Memory B cell (primary cell): ENCODE measurements at places on chromosomes 7 and 10.

DNA sequence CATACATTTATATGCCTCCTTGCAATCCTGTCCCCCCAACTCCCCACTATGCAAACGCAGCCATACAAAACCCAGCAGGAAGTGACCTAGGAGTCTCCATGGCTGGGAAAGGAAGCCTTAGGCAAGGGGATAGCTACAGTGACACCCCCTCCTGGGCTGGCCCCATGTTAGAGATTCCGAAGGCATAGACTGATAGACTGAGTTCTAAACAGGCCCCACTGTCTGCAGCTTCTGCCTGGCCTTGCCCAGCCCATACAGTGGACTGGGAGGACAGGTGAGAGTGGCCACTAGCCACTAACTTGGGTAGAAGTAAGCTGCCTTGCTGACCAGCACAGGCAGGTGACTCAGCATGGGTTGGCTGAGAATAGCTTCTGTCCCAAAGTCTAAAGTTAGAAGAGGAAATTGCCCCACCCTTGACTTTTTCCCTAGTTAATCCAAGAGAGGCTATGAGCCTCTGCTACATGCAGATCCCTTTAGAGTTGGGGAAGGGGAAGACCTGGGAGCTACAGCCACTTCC, 106.3 kb downstream of the C10orf105 start:
- DNase-seq, result no peak

DNA sequence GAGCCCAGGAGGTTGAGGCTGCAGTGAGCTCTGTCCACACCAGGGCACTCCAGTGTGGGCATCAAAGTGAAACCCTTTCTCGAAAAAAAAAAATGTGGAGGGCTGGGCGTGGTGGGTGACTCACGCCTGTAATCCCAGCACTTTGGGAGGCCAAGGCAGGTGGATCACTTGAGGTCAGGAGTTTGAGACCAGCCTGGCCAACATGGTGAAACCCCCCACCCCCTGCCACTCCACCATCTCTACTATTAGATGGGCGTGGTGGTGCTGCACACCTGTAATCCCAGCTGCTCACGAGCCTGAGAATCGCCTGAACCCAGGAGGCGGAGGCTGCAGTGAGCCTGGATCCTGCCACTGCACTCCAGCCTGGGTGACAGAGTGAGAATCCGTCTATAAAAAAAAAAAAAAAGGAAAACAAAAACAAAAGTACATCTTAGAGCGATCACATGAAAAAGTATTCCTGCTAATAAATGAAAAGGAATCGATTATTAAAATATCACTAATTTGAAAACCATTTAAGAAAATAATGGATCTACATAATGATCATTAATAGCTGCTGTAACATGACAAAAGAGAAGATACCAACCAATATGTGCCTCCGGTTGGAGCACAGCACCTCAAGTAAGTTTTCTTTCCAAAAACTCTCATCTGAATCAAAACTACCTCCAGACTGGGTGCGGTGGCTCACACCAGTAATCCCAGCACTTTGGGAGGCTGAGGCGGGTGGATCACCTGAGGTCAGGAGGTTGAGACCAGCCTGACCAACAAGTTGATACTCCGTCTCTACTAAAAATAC, 4.9 kb downstream of the HNRNPF start:
- DNase-seq, result no peak

DNA sequence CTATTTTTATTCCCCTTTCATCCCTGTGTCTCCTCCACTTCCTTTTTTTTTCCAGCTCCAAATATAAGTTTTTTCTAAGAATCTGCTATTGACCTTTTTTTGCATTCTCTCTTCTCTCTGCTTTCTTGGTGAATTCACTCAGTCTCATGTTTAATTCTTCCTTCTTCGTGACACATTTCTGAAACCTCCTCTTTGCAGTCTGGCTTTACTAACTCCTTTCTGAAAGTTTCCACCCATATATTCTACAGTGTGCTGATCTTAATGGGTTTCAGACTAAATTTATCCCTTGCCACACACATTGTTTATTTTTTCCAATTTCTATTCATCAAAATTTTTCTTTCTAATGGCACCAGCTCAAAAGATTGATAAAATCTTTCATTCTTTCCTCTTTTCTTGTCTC, 47.8 kb upstream of the CALD1 start:
- no peak for DNase-seq

GRCh38 chr10:131480066-131480465, 168.5 kb upstream of the TCERG1L start:
- DNase-seq, result no peak

DNA sequence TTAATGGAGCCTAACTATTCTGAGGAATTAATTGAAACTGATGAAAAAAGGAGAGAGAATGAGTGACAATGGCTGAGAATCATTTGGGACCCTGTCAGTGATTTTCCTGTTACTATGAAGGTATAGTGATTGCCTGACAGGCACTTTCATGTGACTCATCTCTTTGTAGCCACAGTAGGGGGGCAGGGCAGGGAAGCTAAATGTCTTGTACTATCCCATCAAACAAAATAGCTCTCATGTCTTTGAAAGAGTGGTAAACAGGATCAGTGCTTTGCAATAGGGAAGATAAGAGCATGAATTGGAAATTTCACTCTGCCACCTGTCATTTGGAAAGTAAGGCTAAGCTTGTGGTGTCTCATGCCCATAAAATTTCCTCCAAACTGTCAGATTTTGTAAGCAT, 94.5 kb upstream of the GSDME start:
- no peak for DNase-seq

DNA sequence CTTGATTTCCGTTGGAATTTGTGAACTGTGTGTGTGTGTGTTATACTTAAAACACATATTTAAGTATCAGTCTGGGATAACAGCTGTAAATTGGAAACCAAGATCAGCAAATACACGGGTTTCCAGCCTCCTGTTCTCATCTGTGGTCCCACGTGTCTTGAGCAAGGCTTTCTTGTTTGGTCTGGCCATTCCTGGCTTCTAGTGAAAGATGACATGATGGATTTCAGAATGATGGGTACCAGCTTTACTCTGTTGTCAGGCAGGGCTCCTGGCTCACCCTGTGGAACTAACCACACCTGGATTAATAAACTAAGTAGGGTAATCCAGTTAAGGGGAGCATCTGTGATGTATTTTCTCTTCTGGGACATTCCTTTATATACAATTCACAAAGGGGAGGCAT, 346.2 kb upstream of the AOAH start:
- DNase-seq, result no peak

- DNase-seq, result no peak
Observed at GRCh38 chr10:14306190-14306589, 24.5 kb downstream of the FRMD4A start.

GRCh38 chr7:98647326-98647725, 30.2 kb downstream of the NPTX2 start:
- DNase-seq, result no peak

- no peak for DNase-seq
Observed at GRCh38 chr7:47439181-47439667, 142.7 kb downstream of the TNS3 start.

- no peak for DNase-seq
Observed at GRCh38 chr10:132041340-132041739, 24.4 kb upstream of the JAKMIP3 start.

DNA sequence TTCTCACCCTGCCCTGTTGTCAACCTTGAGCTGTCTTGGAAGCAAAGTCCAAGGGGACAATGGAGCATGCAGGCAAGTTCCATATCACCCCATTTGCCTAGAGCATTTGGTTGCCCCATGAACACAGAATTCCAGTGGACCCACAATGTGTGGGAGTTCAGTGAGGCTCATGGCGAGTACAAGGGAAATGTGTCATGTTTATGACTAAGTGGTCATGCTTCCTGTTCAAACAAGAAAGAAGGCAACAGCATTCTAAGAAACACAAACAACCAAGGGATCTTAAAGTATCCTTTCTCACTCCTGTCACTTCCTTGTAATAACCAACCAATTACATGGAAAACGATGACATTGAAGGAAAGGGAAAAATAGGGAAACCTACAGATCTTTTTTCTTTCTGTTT, 513.0 kb downstream of the INHBA start:
- DNase-seq, result no peak

DNA sequence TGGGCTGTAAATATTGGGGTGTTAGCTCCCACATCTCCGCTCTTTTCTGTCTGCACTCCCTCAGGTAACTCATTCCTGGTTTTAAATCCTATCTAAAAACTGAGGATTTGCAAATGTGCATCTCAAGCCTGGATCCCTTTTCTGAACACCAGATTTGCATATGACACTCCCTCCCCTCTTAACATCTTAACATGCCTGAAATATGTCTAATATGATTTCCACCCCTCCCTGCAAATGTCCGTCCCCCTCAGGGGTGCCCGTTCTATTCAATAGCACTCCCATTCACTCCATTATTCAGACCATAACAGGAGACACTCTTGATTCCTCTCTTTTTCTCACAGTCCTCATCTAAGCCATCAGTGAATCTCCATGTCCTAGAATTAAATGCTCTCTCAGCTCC, 8.3 kb upstream of the CALD1 start:
- no peak for DNase-seq

DNA sequence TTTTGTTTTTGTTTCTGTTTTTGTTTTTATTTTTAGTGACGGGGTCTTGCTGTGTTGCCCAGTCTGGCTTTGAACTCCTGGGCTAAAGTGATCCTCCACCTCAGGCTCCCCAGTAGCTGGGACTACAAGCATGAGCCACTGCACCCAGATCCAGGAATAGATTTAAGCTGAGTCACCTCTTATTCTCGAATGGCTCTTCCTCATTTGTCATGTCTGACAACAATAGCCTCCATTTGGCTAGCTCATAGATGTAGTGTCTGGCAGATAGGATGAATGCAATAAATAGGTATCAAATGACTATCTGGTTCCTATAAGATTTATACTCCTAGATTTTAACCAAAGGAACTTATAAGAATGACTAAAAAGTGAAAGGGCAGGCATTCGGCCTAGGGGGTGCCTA, 172.9 kb downstream of the TMEM26 start:
- no peak for DNase-seq

GRCh38 chr10:49564461-49565009, 25.6 kb upstream of the ERCC6 start:
- DNase-seq, result no peak

- DNase-seq, result no peak
Observed at GRCh38 chr10:124865676-124866075, 64.1 kb downstream of the ABRAXAS2 start.

DNA sequence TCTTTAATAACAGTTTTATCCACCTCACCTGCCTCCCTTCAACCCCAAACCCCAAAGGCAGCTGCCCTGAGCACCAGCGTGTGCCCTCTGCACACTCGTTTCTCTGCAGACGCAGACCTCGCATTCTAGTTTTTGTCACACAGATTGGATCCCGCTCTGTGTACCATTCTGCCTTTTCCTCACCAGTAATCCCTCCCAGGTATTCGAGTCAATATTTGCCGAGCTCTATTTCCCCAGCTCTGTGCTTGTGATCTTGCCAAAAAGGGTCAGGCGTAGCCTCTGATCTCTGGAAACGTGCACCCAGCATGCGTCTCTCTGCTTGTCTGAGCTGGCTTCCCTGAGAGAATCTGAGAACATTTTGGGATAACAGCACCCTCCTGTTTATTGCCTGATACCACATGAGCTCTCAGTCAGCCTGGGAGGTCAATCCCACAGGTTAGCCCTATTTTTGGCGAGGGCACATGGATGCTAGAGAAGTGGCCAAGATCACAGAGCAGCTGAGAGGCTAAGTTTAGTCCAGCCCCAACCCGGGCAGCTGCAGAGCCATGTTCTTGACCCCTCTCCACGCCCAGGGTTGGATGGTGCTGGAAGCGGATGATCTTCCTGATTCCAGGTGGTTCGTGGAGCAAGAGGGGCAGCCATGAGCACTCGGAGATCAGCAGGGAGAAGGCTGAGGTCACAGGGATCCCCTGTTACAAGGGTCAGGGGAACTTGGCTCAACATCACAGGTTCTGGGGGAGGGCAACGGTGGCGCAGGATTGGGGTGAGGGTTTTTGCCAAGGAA, 29.1 kb downstream of the FOXL3 start:
- no peak for DNase-seq

DNA sequence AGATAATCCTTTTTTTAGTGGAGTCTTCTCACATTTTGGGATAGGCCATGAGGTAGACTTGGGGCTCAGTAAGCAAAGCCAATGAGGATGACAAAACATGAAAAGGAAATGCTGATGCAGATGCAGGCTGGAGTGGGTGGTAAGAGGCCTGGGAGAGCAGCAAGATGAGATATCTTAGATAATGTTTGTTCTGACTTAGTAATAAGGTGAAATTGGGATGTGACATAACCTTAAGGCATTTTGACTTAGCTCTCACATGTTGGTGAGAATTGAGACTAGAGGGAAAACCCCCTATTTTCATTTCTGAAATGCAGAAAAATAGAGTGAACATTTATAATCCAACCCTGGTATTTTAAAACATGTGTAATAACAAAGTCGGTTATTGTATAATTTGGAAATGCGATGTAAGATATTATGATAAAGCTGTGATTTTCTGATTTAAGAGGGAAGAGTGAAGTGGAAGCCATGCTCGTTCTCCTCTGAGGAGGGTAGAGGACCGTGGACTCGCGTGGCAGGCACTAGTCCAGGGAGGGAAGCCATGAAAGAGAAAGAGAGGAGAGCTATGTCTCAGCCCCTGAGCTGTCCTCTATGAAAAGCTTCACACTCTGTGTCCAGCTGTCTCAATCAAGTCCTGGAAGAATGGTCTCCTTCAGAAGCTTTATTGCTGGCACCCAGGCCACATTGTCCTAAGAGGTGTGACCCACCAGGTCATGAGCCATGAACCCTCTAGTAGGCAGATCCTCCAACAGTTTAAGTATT, 57.3 kb downstream of the ST7 start:
- no peak for DNase-seq

DNA sequence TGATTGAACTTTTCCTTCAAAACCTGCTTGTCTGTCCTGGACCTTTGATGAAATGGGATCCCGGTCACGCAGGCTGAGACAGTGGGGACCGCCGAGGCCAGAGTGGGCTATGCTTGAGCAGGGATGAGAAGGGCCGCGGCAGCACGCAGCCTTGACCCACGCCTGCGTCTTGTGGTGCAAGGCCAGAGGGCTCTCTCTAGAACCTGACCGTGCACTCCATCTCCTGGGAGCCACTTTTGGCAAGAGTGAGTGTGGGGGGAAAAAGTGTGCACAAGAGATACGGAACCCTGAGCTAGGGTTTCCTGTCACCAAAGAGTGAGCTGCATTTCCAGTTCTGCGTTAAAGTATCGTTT, 42.4 kb downstream of the WIPI2 start:
- no peak for DNase-seq

DNA sequence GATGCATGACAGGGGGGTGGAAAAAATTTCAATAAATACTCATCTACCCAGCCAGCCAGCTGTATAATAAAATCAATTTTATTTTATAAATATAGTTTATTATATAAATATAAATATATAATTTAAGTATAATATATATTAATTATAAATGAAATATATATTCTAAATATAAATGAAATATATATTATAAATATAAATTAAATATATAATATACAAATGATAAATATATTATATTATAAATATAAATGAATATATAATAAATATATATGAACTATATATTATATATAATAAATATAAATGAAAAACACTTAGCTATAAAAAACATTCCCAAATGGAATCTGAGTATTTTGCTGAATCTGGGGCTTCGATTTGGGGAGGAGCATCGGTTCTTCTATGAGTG, 79.4 kb upstream of the CDCA7L start:
- no peak for DNase-seq

- DNase-seq, result no peak
Observed at GRCh38 chr10:12635127-12635541, 285.8 kb downstream of the CAMK1D start.

GRCh38 chr10:48235501-48235900, 39.0 kb downstream of the FRMPD2 start:
- no peak for DNase-seq

- no peak for DNase-seq
Observed at GRCh38 chr7:158362912-158363905, 224.4 kb downstream of the PTPRN2 start.
